Neural crest cell (in vitro differentiated cells): ENCODE measurements at places on chromosomes 1 and 21. TPM values are rescaled to one million over a fixed set of nuclear protein-coding genes. Genes with fewer than 3 reads are reported as not detected.

DNA sequence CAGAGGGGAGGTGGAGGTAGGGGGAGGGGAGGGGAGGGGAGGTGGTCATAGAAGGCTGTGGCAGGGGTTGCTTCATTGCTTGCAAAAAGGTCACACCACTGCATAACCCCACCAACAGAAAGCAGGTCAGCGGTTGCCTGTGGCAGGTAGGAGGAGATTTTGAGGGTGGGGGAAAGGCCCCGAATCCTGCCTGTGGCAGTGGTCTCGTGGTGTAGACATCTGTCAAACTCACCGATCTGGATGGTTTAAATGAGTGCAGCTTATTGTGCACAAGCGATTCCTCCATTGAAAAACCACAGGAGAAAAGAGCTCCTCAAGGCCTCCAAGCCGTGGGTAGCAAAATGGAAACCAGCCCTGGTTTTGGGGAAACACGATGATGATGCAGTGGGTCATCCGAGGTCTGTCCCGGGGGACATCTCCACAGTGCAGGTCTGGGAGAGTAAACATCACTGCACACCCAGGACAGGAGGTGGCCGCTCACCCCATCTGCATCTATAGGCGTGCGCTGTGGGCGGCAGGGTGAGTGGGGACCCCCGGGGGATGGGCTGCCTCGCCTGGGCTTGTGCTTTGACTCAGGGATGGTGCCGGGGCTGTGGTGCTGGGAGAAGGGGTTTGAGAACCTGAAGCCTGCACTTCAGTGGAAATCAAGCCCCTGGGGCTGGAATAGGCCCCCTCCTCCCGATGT is 112.3 kb downstream of the CRYAA start:
- H3K27ac ChIP-seq: no peak overlapping the region
- DNase-seq: no peak
- peaks cover 16% of the 10 kb centered on the region for H3K27me3 ChIP-seq
- no peak overlapping the region for H3K4me3 ChIP-seq
- no peaks in the 10 kb centered on the region for H3K36me3 ChIP-seq

Gene VAMP3
- total RNA-seq: 63.9 and 64.4 TPM in 2 replicates

Gene MIXL1
- total RNA-seq: 0.37 and 0.41 TPM in 2 replicates

Gene CFHR3
- total RNA-seq: 0.82 and 0.86 TPM in 2 replicates

GRCh38 chr1:109668123-109668775 is 392 bp downstream of the GSTM2 start:
- H3K27me3 ChIP-seq: no peaks in the 10 kb centered on the region
- peak overlapping the region; percentile 86 for H3K4me3 ChIP-seq
- no peak overlapping the region for H3K27ac ChIP-seq
- peaks cover 5% of the 10 kb centered on the region for H3K36me3 ChIP-seq

GRCh38 chr1:206898089-206898914 is 1.1 kb downstream of the IL24 start:
- peaks cover 3% of the 10 kb centered on the region for H3K27me3 ChIP-seq
- no peak for DNase-seq
- no peaks in the 10 kb centered on the region for H3K4me1 ChIP-seq
- H3K27ac ChIP-seq: no peak overlapping the region

DNA sequence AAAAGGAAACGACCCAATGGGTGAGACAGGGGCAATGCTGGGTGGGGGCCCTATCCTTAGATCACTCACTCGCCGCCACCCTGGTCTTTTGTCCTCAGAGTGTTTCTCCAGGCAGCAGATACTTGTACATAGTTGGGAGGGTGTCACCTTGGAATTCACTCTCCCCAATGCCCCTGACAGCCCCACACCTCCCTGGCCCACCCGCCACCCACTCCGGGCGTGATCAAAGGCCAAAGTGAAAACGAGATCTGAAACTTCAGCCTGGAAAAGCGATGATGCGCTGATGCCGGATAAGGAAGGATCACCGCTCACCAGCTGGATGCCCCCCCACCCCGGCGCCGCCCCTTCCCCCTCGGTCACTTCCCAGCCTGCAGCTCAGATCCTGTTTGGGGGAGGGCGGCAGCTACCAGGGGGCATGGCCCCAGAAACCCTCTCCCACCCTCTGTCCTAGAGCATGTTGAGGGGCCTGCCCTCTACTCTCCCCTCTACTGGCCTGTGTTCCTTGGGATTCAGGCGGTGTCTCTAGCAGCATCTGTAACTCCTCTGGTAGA is 33.6 kb upstream of the CASZ1 start:
- no peak overlapping the region for H3K27ac ChIP-seq
- H3K4me1 ChIP-seq: peaks cover 4% of the 10 kb centered on the region
- peaks cover 38% of the 10 kb centered on the region for H3K27me3 ChIP-seq
- no peak overlapping the region for H3K4me3 ChIP-seq
- DNase-seq: no peak

Gene LAMC2
- total RNA-seq: not detected in 2 replicates

DNA sequence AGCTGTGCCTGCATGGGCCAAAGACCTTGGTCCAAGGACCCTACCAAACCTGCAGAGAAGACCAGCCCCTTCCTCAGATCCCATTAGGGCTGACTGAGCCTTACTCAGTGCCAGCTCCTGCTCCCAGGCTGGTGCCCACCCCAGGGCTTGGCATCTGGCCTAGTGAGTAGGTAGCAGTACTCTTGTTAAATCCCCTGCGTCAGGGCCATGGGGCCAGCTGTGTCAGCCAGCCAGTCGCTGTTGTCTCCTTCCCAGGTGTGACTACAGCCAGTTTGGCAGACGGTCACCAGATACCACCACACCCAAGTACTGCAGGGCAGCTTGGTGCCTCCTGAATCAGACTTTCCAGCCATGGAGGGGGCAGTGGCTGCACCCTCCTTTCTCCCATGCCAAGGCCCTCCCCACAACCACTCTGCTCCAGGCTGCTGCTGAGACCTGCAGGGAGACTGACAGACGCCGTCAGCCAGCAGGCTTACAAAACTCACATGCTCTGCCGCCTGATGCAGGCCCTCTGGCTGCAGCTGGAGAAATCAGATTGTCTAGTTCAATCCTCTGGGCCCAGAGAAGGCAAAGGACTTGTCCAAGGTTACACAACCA is 3.0 kb downstream of the TENT5B start:
- H3K4me3 ChIP-seq: peak overlapping the region; percentile 75

GRCh38 chr1:112689842-112690237 is 15.4 kb downstream of the MOV10 start:
- no peak overlapping the region for H3K27ac ChIP-seq
- H3K4me1 ChIP-seq: peaks cover 13% of the 10 kb centered on the region
- no peak for DNase-seq
- H3K36me3 ChIP-seq: peaks cover 5% of the 10 kb centered on the region
- no peak overlapping the region for H3K4me3 ChIP-seq

GRCh38 chr1:189970331-189971230 is 507.1 kb downstream of the BRINP3 start:
- no peaks in the 10 kb centered on the region for H3K4me1 ChIP-seq
- no peak overlapping the region for H3K4me3 ChIP-seq
- no peaks in the 10 kb centered on the region for H3K27me3 ChIP-seq
- no peak for DNase-seq

DNA sequence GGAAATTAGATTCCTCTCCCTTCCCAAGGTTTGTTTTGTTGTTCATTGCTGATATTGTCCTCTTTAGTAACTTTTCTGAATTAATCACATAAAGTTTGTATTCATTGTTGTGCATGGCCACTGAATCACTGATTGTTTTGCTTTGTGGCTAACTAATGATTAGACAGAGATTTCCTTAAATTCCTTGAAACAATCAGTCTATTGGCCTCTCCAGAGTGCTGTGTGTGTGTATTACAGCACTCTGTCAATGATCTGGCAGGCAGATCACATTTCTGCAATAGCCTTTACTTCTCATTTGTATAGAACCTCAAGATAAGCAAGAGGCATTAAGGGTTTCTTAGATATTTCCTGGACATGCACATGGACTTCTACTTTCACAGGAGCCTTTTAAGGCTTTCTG is 78.6 kb downstream of the DUSP10 start:
- no peaks in the 10 kb centered on the region for H3K27me3 ChIP-seq
- H3K4me1 ChIP-seq: no peaks in the 10 kb centered on the region
- H3K27ac ChIP-seq: no peak overlapping the region
- H3K36me3 ChIP-seq: no peaks in the 10 kb centered on the region
- no peak overlapping the region for H3K4me3 ChIP-seq
- no peak for DNase-seq

Gene IBA57
- total RNA-seq: 8.3 and 10.4 TPM in 2 replicates

Gene LAPTM5
- total RNA-seq: 1.0 and 1.5 TPM in 2 replicates

DNA sequence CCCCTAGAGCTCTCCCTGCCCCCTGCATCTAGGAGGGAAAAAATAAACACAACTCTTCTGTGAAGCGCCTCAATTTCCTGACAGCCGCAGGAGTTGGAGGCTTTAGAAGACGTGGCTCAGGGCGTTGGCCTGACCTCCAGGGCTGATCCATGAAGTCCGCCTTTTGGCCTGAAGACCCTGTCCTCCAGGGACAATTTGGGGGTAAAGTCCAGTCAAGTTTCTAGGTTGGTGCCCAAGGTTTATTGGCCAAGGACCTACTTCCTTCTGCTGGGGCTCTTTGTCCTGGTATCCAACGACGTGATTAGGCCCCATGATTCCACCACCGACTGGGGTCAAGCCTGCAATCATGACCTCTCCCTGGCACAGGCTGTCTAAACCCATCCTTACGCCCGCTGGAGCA is 54.9 kb downstream of the PTPRF start:
- H3K4me3 ChIP-seq: no peak overlapping the region
- H3K27ac ChIP-seq: no peak overlapping the region
- H3K36me3 ChIP-seq: no peaks in the 10 kb centered on the region
- no peaks in the 10 kb centered on the region for H3K4me1 ChIP-seq
- no peak for DNase-seq
- no peaks in the 10 kb centered on the region for H3K27me3 ChIP-seq
